Sigmoid colon (tissue), 7 donors: ENCODE measurements at places on chromosomes 1 and 21. TPM values are rescaled to one million over a fixed set of nuclear protein-coding genes. Genes with fewer than 3 reads are reported as not detected.

DNA sequence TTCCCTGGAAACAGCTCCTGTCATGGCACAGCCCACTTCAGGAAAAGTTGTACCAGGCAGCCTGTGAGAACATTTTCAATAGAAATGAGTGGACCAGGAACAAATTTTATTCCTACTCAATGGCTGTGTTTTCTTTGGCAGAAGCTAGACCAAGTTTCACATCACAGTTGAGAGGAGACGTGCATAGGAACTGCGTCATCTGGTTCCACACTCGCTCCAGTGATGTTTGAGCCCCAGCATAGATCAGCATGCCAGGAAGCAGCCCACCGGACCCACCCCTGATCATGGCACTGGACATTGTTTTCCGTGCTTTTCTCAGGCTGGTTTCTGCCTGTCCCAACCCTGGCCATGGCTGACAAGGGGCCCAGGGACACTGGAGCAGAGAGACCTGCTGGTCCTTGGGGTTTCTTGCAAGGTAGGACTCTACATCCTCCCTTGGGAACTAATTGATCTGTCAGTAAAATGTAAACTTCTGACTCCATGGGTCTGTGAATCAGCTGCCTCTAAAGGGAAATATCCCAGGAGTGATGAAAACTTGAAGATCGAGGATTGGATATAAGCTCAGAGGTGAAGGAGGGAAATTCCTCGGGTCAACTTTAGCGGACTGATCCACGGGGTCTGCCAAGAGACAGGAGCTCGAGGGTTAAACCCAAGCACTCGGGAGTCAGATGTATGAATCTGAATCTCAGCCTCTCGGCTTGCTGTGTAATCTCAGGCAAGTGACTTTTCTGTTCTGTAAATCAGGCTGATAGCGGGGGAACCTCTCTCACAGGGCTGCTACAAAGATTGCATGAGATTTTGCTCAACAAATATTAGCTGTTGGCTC is 35.7 kb downstream of the NEK2 start:
- peaks cover 8% of the 10 kb centered on the region for H3K4me1 ChIP-seq
- DNase-seq, result peak; percentile 19
- no peak overlapping the region for H3K4me3 ChIP-seq
- H3K36me3 ChIP-seq, result no peaks in the 10 kb centered on the region
- H3K27me3 ChIP-seq, result no peaks in the 10 kb centered on the region
- no peak overlapping the region for H3K27ac ChIP-seq

GRCh38 chr1:171134204-171134923 is 43.7 kb downstream of the FMO3 start:
- H3K4me1 ChIP-seq, result no peaks in the 10 kb centered on the region
- no peak overlapping the region for H3K27ac ChIP-seq
- DNase-seq, result no peak
- H3K27me3 ChIP-seq, result no peaks in the 10 kb centered on the region
- no peak overlapping the region for H3K4me3 ChIP-seq

DNA sequence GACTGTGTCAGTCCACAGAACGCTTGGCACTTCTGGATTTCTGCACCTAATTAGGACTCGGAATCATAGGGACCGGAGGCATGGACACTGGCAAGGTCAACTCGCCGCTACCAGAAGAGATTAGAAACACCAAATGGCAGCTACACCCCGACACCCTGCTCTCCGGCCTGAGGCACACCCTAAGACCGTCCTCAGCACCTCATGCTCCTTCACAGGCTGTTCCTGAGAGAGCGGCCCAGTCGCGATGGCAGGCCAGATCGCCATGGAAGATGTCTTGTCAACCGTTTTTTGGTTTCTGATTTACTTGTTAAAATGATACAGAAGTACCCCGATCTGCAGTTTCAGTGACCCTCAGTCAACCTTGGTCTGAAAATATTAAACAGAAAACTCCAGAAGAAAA is 46.8 kb downstream of the NPHP4 start:
- H3K4me1 ChIP-seq, result no peaks in the 10 kb centered on the region
- DNase-seq, result no peak
- no peak overlapping the region for H3K4me3 ChIP-seq
- no peak overlapping the region for H3K27ac ChIP-seq
- no peaks in the 10 kb centered on the region for H3K27me3 ChIP-seq
- H3K36me3 ChIP-seq, result peaks cover 12% of the 10 kb centered on the region

DNA sequence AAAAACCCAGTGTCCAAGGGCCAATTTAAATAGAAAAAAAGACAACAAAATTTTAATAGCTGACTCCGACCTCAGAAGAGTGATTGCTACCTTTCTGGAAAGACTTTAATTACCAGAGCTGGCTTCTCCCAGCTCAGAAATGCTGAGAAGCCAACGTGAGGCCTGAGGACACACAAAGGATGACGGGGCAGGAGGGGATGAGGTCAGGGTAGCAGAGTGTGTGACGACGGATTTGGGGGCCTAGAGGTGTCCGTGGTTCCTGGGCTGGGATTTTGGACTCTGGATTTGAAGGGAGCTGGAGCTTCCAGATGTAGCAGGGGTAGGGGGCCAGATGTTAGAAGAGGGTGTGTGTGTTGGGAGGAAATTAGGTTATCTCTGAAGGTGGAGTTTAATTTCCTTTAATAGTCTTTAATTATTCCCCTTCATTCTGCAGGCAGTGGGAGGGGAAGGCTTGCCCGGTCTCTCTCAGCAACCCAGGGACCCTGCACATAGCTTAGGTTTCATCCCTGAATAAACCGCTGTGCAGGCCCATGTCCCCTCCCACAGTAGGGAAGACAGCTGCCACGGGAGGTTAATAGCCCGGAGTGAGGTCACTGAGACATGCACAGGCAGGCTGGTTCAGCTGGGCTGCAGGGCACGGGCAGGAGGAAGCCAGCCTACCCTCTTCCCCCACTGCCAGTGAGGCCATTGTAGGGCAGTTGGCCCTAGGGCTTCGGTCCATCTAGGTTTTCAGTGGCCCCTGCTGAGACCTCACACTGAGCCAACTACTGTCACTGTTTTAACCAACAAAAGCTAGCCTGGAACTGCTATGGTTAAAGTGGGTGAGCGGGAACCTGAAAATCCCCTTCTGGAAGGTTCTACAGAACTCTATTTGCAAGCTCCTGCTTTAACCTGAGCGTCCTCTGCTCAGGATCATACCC is 3.8 kb upstream of the PADI3 start:
- H3K27me3 ChIP-seq, result peaks cover 8% of the 10 kb centered on the region
- no peaks in the 10 kb centered on the region for H3K4me1 ChIP-seq
- no peak for DNase-seq
- H3K36me3 ChIP-seq, result no peaks in the 10 kb centered on the region
- no peak overlapping the region for H3K4me3 ChIP-seq
- no peak overlapping the region for H3K27ac ChIP-seq

CNKSR1 gene
- total RNA-seq, result not detected

PADI1 gene
- not detected for total RNA-seq

TRIM45 gene
- 9.1 TPM for total RNA-seq
